ENCODE measurements at places on chromosomes 16 and 17. TPM values are rescaled to one million over a fixed set of nuclear protein-coding genes. Genes with fewer than 3 reads are reported as not detected.

Gene CLEC18C
- total RNA-seq, result 0.50 TPM

Gene BMERB1
- 19.3 TPM for total RNA-seq

Gene CLEC3A
- not detected for total RNA-seq

Gene ATP2A1
- total RNA-seq, result 2.2 TPM

Gene TGFB1I1
- total RNA-seq, result 5.6 TPM

Gene WSCD1
- total RNA-seq, result not detected

Gene MYO15B
- 10.2 TPM for total RNA-seq

Gene MAP2K4
- total RNA-seq, result 22.1 TPM

Gene KIF18B
- total RNA-seq, result 51.5 TPM

Gene ZNF423
- not detected for total RNA-seq

Gene CDK5R1
- total RNA-seq, result 3.6 TPM

Gene CCL1
- not detected for total RNA-seq

Gene MEOX1
- 4.8 TPM for total RNA-seq

Gene KRTAP2-1
- total RNA-seq, result not detected

- ATAC-seq, result peak; percentile 91
Observed at GRCh38 chr17:40480501-40481003, 20.9 kb downstream of the TNS4 start.

DNA sequence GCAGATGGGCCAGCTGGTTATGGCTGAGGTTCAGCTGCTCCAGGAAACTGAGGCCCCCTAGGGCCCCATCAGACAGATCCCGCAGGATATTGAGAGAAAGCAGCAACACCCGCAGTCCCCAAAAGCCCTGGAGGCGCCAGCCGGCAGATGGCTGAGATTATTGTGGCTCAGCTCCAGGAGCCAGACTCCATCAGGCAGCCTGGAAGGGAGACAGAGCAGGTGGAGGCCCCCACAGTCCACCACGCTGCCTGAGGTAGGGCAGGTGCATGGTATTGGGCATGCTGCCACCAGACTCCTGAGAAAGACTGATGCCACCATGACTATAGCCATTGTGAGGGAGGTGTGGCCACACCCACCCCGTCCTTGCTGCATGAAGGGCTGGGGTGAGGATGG, 9.5 kb upstream of the TMEM101 start:
- ATAC-seq, result no peak

DNA sequence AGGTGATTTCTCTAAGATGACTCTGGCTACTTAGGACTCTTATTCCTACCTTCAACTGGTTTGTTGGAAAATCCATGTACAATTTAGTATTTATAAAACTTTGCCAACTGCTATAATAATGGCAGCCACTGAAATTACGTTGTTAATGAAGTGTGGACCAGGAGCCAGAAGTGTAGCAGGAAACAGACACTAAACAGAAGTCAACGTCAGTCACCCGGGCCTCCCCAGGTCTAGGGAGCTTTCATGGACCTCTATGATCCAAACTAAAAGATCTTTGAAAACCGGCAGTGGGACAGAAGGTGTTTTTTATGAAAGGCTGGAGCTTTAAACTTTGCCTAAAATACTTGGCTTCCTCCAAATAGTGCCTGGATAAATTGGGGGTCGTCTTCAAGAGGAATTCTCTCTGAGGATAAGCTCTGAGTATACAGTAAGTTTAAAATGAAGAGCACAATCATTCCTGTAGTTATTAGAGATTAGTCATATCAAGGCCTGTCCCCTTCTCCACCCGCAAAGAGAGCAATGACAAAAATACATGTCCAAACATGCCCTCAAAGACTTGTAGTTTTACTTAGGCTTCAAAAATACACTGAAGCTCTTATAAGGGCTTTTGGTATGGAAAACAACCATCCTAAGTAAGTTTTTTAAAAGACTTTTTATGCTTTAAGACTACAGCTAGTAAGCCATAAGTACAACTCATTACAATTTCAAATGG, 34.6 kb downstream of the DCUN1D3 start:
- ATAC-seq, result peak; percentile 94

- ATAC-seq, result no peak
Observed at GRCh38 chr17:42675965-42676423, 800 bp downstream of the PLEKHH3 start.

GRCh38 chr16:30076276-30076791, 540 bp downstream of the PPP4C start:
- peak; percentile 11 for ATAC-seq

GRCh38 chr17:49975531-49975930, 6.5 kb downstream of the DLX4 start:
- no peak for ATAC-seq

- no peak for ATAC-seq
Observed at GRCh38 chr17:48954300-48954755, 9.7 kb upstream of the SNF8 start.

DNA sequence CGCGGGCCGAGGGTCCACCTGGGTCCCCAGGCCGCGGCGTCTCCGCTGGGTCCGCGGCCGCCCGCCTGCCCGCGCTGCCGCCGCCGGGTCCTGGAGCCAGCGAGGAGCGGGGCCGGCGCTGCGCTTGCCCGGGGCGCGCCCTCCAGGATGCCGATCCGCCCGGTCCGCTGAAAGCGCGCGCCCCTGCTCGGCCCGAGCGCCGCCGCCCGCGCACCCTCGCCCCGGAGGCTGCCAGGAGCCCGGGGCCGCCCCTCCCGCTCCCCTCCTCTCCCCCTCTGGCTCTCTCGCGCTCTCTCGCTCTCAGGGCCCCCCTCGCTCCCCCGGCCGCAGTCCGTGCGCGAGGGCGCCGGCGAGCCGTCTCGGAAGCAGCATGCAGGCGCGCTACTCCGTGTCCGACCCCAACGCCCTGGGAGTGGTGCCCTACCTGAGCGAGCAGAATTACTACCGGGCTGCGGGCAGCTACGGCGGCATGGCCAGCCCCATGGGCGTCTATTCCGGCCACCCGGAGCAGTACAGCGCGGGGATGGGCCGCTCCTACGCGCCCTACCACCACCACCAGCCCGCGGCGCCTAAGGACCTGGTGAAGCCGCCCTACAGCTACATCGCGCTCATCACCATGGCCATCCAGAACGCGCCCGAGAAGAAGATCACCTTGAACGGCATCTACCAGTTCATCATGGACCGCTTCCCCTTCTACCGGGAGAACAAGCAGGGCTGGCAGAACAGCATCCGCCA, 504 bp downstream of the FOXC2 start:
- ATAC-seq, result no peak

DNA sequence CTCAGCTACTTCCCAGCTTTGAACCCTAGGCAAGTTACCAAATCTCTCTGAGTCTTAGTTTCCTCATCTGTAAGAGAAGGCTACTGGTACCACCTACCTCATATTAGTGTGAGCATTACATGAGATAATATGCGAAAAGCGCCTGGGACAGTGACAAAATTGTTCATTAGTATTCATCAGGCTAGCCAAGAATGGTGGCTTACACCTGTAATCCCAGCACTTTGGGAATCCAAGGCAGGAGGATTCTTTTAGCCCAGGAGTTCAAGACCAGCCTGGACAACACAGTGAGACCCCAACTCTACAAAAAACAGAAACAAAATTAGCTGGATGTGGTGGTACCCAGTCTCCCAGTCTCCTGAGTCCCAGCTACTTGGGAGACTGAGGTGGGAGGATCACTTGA, 3.3 kb downstream of the PLCD3 start:
- no peak for ATAC-seq

- ATAC-seq, result peak; percentile 77
Observed at GRCh38 chr17:50626037-50626574, 8.6 kb upstream of the ABCC3 start.

- peak; percentile 49 for ATAC-seq
Observed at GRCh38 chr17:31067691-31068184, 27.0 kb upstream of the NF1 start.

DNA sequence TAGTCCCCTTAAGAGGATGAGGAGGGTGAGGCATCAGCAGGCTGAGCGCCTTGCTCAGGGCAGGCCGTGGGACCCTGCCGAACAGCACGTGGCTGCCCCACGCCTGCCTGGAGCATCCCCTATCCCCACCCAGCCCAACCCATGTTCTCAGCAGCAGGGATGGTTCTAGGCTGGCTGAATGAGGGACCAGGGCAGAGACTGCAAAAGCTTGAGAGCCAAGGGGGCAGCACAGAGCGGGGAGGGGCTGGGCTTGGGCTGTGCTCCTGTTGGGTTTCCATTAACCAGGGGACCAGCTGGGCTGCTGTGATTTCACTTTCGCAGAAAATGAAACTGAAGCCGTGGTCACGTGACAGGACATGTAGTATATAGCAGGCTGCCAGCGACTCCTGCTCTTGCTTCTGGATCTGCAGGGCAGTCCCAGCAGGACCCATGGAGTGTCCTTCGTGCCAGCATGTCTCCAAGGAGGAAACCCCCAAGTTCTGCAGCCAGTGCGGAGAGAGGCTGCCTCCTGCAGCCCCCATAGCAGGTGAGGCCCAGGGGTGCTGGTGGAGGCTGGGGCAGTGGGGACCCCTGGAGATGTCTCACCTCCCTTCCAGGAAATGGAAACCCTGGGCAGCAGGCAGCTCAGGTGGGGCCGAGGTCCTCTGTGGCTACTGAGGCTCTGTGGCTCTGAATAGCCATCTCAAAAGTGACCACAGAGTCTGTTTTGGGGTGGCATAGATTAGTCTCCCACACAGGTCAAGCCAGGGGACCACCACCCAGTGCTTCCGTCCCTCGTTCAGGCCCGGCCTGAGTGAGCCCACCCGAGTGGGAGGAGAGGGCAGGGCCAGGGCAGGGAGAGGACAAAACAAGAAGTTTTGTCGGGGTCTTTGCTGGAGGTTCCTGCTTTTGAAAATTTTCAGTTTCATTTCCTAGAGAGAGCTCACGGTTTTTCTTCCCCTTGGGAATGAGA, 2.9 kb downstream of the RNF213 start:
- ATAC-seq, result peak; percentile 44

DNA sequence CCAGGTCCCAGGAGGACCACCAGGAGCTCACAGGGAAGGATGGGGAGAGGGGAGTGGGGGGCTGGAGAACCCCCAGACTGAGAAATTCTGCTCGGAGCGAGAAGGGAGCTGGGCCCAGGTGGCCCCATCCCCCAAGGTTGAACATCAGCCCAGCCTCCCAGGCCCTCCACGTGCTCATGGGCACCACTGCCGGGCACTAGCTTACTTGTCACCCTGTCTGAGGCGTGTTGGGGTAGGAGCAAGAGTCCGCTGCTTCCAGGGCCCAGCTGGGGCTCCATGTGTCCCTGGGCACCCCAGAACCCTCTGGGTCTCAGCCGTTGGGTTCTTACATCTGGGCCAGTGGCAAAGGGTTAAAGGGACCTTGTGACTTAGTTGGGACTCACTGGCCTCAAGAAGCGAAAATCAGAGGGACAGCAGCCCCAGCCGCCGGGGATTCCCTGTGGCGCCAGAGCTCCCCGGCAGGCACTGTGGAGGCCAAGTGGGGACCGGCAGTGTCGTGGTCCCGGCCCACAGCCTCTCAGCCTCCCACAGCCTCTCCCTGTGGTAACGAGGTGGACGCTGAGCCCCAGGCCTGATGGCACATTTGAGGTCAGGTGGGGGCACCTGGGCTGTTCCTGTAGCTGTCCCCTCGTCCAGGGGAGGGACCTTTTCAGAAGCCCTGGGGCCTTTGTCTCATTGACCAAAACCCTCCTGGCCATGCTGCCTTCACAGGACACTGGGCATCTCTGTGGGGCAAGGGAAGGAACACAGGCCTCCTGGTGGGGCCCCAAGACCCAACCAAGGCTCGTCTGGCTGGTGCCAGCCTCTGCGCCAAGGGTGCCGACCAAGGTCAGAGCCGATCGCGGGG, 33.7 kb upstream of the CDH15 start:
- ATAC-seq, result no peak

DNA sequence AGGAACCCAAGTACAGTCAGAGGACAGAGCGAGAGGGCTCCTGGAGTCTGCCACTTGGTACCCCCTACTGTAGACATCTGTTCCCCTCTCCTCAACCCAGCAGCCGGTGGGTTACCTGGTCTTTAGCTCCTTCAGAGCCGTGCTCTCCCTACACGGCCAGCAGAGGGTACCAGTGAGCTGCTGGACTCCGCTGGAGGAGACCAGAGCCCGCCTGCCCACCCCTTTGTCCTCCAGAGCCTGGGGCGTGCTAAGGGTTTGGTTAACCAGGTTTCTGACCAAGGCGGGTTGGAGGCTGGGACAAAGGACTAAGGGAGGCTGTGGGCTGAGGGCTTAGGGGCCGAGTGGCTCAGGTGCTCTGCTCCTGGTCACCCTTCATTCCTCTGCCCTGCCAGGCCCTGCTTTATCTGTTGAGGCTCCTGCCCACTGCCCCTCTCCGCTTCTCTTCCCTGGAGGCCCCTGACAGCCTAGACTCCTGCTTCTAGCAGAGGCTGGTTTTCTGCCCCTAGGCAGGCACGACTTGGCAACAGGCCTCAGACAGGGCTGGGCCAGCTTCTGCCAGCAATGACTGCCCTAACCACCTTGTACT, 2.7 kb upstream of the HSD11B2 start:
- ATAC-seq, result peak; percentile 61

DNA sequence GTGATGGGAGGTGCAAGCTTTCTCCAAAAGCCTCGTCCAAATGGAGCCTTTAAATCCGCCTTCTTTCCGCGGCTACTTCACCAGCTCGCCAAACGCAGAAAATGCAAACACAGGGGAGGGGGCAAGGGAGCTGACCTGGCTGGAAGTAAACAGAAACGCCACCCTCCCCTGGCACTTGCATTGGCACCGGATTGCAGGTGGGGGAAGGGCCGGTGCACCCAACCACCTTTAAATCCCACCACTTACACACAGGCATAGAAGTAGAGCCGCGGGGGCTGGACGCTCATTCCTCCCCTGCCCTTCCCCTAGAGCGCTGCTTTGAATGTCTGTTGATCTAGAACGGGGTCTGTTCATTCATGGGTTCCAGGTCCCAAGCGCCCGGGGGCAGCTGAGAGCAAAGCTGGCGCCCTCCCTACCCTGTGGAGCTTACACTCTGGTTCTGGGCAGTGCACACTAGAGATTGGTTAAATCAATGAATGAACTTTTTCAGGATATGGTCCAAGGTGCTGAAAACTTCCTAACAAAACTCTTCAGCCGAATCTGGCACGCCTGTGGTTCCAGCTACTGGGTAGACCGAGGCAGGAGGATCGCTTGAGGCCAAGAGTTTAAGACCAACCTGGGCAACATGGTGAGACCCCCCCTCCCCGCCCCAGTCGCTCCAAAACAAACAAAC, 920 bp upstream of the ZCCHC14 start:
- ATAC-seq, result no peak

- ATAC-seq, result no peak
Observed at GRCh38 chr16:1338119-1338730, 4.8 kb downstream of the BAIAP3 start.

- no peak for ATAC-seq
Observed at GRCh38 chr16:50763211-50763610, 21.3 kb downstream of the CYLD start.

- peak; percentile 15 for ATAC-seq
Observed at GRCh38 chr17:58338454-58338840, 9.9 kb upstream of the TSPOAP1 start.

Data from activated T-helper 17 cell treated with anti-CD3 and anti-CD28 coated beads, Interleukin-2, amount 50 U/mL, for 72 hours (primary cell).